ENCODE measurements at places on chromosomes 4 and X.

- DNase-seq = no peak
Measured at GRCh38 chrX:136310411-136310810, 9.6 kb downstream of the ADGRG4 start.

DNA sequence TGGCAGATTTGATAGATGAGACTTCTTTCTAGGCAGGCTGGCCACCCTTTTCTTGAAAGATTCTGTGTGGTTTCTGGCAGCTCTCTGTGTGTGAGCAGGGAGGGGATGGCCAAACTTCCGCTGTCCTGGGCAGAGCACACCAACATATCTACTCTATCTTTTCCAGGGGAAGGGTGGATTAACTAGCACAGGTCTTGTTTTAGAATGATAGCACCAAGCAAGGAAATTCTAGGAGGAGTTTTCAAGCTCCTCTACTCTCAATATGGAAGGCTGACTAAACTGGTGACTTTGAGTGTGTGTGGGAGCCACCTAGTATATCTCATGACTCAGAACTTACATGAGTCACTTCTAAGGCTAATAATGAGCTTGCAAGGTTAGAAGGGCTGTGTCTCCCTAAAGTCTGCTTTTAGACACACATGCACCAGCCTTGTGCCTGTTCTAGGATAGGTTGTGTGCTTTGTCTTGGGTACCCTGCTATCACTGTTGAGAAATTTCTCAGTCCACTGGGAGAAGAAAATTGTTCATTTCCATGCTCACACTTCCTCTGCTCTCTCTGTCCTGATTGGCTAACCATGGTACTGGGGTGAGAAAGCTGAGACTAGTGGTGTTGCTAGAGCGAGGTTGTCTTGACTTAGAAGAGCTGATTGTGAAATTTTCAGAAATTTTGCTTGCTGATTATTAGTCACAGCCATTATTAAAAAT is 72.9 kb downstream of the YIPF6 start:
- DNase-seq = no peak

- no peak for DNase-seq
Measured at GRCh38 chrX:136457303-136457917, 30.3 kb upstream of the BRS3 start.

- no peak for DNase-seq
Measured at GRCh38 chr4:21476757-21477156, 471.8 kb downstream of the KCNIP4 start.

- no peak for DNase-seq
Measured at GRCh38 chr4:4507923-4508322, 33.9 kb downstream of the STX18 start.

- DNase-seq = no peak
Measured at GRCh38 chr4:124152132-124152531, 560.4 kb downstream of the ANKRD50 start.

GRCh38 chr4:41176340-41176739 is 38.0 kb downstream of the APBB2 start:
- no peak for DNase-seq

DNA sequence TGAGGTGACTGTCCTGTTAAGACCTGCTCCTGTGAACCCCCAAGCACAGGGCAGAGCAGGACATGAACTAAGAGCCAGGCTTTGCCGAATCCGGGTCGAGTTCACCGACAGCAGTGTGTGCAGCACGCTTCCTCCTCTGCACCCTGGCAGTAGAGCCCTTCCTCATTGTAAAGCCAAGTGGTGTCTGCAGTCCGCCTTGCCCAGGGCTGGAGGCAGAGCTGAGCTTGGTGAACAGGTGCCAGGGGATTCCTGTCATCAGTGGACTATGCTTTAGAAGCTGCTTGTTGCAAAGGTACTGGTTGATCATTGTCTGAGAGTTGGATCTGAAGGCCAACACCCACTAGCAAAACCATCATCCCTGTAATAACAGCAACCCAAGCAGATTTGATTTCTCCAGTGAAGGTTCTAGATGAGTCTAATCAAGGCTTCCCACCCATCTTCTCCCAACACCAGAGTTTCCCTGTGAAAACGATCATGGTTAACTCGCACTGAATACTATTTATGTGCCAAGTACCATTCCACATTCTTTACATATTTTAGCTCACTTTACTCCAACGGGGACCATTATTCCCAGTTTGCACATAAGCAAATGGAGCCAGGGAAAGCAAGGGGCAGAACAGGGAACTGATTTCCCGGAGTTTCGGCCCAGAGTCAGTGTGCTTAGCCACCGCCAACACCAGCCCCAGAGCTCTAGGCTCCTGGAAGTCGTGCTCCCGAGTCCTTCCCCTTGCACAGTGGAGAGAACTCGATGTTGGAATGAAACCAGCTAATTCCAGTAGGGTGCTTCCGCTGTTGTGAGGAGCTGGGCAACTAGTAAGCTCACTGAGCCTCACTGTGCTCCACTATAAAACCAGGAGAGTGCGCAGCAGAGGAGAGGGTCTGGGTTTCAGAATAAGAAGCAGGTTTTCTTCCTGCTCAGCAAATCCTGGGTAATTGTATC is 1.4 kb upstream of the SLC34A2 start:
- DNase-seq = no peak

GRCh38 chr4:72587334-72587733 is 18.3 kb upstream of the ADAMTS3 start:
- no peak for DNase-seq

DNA sequence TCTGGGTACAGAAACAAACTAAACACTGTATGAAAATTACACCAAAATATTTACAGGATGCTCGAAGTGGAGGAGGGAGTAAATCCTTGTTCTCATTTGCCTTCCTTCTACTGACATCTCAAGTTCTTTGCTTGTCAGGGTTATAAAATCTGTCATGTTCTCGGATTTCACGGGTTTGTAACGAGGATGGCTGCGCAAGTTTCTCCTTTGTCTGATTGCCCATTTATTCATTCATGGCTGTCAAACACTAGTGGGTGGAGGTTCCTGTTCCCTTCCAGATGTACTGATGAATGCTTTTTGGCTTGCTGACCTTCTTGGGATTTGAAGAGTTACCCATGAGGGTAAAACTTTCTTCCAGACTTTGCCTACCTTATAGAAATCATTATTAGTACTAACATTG is 206.9 kb downstream of the SPCS3 start:
- DNase-seq = no peak

DNA sequence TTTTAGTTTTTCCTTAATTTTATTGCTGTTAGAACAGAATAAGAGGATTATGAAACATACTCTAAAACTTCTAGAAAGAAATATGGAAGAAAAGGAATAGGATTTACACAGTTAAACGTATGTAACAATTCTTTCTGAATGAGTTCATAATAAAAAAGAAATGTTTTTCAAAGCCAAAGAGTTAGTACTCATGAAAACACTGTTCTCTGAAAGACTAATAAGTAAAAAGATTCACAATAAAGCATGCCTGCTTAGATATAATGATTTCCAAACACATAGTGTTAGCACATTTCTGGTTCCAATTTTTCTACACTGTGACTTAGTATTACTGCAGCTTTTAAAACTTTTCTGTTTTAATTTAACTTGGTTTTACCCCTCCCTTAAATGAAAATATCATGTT is 49.8 kb upstream of the PRSS48 start:
- no peak for DNase-seq

DNA sequence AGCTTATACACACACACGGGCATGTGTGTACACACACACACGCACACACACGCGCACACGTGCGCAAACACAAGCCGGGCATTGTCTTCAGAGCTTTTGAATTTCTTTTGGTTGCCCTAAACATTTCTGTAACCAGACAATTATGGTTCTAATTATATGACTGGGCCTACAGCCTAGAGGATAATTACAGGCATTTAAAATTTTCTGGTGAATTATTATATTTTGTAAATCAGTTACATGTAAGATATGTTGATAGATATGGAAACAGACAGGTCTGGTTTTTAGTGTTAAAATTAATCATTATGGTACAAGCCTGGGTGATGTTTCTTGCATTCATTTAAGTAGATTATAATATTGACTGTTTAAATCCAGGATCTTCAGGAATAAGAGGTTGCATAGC is 1120.5 kb downstream of the ADGRL3 start:
- no peak for DNase-seq

DNA sequence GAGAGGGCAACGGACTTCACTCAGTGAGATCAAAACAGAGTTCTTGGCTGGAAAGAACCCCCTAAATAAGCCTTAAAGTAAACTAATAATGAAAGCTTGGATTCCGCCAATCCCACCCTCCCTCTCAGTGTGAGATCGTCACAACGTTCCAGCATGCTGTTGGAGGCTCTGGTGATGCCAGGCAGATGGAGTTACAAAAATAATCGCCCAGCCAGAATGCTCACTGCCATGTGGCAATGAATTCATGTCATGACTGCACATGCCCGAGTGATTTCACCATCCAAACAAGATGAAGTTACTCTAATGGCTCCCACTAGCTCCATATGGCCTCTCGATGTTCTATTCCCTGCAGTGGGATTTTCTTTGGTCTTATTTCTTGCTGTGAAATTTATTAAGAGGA is 248.0 kb downstream of the SPATA18 start:
- no peak for DNase-seq
